ENCODE measurements at places on chromosomes 13 and 19.

DNA sequence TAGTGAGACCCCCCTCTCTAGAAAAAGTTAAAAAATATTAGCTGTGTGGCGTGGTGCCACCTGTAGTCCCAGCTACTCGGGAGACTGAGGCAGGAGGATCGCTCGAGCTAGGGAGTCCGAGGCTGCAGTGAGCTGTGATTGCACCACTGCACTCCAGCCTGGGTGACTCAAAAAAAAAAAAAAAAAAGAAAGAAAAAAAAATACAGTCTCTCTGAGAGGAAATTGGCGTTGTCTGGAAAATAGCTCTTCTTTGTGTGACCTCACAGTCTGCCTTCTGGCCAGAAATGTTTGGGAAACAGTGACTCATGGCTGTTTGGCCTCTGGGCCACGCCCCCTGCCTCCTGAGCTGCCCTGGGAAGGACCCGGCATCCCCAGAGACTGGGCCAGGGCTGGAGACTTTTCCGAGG lies 10.7 kb downstream of the MARCHF2 start:
- DNase-seq, result peak; percentile 99

- DNase-seq, result no peak
These were observed 11.4 kb upstream of the MYCBP2 start for GRCh38 chr13:77338329-77338728.

- DNase-seq, result peak; percentile 40
These were observed 16.1 kb upstream of the IRGC start for GRCh38 chr19:43699506-43700394.

GRCh38 chr13:112781287-112781686 lies 91.4 kb downstream of the ATP11A start:
- no peak for DNase-seq

- peak; percentile 17 for DNase-seq
These were observed 67.7 kb upstream of the STARD13 start for GRCh38 chr13:33353210-33353609.

Measured in fibroblast of pulmonary artery (primary cell).